ENCODE measurements at places on chromosomes 6 and 20.

DNA sequence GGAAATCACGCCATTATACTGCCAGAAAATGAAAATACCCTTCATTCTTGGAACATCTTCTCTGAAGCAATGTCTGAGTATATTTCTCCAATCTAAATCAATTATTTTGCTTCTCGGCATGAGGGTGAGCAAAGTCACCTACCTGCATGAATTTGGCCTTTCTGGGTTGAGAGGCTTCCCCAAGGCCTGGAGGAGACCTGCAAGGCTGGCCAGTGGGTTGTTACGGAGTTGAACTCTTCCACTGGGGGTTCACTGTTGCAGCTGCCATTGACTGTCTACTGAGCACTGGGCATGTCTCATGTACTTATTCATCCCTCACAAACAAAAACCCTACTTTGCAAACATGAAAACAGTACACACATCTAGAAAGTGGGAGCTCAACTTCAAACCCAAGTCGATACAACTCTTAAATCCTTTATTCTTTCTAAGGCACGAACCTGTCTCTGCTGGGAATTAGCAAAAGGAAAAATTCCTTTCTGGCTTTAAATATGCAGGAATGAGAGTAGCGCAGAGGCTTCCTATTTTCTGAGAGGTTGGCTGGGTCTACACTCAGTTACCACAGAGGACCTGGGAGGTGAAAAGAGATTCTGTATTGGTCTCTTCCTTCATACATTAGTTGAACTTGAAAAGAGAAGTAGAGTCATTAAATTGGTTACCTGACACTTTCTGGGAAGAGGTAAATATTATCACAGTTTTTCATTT is 87.6 kb upstream of the SGK1 start:
- no peak for DNase-seq

GRCh38 chr20:15692570-15692969 is 880.7 kb downstream of the KIF16B start:
- no peak for DNase-seq

- DNase-seq = no peak
Observed at GRCh38 chr20:46998477-46999240, 104.0 kb downstream of the EYA2 start.

- no peak for DNase-seq
Observed at GRCh38 chr6:118953391-118953790, 18.4 kb upstream of the MCM9 start.

- DNase-seq = no peak
Observed at GRCh38 chr6:56062836-56063235, 184.5 kb downstream of the COL21A1 start.

DNA sequence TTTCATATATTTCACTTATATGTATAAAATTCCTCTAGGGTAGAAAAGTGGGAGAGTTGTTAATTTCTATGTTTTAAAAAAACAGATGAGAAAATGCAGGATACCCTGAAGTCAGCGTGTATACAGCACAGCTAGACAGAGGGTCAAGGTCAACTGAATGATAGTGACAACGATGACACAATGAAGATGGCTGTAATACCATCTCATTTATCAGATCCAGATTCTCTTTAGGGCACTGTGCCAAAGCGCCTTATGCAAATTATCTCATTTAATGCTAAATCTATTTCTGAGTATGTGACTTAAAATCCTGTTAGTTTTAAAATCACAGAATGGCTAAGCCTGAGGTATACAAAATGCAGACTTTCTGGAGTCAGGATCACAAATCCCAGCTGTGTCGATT is 431.4 kb upstream of the RUNX2 start:
- no peak for DNase-seq

DNA sequence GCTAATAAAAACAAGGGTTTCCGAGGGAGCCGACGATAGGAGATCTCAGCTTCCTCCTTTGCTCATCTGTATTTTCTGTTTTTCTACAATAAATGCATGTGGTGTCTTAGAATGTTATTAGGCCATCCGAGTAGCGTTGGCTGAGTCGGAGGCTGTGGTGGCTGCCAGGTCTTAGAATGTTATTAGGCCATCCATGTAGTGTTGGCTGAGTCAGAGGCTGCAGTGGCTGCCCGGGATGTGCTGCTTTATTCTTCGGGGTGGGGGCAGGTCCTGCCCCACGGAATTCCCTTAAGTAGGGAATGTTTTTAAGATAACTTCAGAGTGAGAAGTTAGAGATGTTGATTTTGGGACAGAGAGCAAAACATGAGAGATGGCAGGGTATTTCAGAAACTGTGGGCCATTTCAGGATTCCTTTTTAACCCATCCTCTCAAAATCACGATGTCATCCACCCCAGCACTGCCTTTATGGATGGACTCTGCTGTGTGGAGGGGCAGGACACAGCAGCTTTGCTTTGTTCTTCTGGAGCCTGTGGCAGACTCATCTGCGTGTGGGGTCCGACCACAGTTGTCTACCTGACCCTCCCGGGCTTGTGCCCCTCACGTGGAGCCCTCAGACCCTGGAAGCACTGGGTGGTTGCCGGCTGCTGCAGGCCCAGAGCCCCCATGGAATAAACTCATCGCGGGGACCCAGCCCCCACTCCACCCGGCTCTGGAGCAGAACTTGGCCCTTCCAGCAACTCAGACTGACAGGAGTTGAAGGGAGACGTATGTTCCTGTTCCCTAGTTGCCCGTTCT is 20.4 kb downstream of the OSBPL2 start:
- no peak for DNase-seq

DNA sequence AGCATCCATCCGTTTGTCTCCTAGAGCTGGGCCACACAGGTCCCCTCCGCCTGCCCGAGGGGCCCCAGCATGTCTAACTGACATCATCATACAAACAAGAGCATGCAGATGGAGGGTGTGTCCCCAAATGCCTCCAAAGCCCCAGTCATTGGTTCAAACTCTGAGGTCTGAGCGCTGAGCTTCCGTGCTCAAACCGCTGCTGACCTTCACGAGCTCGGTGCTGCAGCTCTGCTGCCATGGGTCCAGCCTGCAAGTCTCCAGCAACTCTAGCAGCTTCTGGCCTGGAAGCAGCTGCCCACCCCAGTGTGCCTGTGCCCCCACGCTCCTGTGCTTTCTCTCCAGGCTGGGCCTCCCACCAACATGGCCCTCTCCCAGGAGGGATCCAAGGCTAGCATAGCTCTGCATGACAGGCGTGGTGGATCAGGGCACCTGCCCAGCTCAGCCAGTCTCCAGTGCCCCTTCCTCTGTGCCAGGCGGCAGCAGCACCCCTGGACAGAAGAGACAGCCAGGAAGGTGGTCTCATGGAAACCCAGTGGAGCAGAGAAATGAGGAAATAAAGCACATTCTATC is 131.6 kb upstream of the PMEPA1 start:
- no peak for DNase-seq

DNA sequence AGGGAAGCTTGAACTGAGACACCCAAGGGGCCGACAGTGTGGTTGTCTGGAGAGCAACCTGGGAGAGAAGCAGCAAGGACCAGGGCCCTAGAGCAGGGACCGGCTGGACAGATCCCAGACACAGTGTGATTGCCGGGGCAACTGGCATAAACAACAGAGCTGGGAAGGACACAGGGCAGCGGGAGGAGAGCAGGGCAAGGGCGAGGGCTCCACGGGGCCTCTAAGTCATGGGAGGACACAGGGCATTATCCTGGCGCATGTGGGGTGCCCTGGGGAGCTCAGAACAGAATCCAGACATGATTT is 31.1 kb upstream of the CCR6 start:
- no peak for DNase-seq

DNA sequence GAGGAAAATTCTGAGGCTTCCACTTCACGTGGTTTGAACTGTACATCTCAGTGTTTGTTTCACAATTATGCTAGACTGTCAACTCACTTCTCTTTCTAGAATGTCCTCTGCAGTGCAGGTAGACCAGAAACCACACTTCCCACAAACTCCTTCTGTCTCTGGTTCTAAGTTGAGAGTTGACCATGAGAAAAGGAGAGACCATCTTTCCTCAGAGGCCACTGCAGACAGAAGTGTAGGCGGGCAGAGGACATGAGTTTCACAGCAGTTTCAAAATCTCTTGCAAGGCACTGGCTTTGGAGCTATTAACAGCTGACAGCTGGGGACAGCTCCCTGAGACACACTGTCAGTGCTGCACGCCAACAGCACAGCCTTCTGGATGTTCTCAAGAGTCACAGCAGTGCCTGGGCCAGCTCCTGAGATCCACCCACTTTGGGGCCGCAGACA is 55.4 kb upstream of the MOXD1 start:
- DNase-seq = no peak

DNA sequence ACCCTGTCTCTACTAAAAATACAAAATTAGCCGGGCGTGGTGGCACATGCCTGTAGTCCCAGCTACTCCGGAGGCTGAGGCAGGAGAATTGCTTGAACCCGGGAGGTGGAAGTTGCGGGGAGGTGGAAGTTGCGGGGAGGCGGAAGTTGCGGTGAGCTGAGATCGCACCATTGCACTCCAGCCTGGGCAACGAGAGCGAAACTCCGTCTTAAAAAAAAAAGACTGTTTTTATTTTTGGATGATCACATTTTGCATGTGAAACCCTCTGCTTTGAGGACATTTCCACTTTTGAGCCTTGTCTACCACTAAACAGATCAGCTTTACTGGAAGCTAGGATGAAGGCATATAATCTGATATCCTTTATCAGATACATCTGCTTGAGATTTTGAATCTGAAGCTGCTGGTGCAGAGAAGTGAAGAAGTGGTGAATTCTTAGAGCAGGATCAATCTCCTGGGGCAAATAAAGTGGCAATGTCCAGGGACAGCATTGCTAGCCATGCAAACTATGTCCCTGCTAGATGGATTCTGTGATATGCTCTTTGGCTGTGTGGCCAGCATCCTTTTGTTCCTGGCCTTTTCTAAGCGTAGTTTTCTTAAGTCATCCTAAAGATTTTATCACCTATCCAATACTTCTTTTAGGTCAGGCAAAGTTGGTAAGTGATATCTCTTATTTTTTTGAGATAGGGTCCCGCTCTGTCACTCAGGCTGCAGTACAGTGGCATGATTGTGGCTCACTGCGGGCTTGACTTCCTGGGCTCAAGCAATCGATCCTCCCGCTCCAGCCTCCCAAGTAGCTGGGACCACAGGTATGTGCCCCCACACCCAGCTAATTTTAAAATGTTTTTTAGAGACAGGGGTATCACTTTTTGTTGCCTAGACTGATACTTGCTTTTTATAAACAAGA is 23.3 kb downstream of the RBL1 start:
- DNase-seq = no peak

- DNase-seq = peak; percentile 40
Observed at GRCh38 chr20:1664911-1665310, 7.3 kb upstream of the SIRPG start.

DNA sequence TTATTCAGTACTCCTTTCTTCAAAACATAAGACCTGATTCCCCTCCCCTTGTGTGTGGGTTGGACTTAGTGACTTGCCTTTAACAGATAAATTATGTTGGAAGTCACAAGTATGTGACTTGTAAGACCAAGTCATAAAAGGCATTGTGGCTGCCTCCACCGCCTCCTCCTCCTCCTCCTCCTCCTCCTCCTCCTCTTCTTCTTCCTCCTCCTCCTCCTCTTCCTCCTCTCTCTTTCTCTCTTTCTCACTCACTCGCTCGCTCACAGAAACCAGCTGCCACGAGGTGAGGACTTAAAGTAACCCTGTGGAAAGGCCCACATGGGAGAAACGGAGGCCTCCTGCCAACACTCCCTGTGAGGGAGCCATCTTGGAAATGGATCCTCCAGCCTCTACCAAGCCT is 64.0 kb downstream of the NCR2 start:
- DNase-seq = no peak

DNA sequence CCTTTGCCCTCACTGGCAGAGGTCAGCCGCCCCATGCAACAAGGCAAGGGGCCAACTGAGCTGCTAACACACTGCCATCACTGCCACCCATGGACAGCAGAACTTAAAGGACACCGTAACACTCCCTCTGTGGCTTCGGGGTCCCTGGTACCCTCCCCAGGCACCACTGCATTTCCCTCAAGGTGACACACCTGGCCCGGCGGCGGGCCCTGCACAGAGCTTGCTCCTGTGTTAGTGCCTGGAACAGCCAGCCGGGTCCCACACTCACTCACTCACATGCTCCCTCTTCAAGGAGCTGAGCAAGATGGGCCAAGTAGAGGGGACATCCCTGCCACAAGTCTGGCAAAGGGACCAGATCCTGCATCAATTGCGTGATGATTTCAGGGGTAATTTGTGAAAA is 126.5 kb upstream of the SOX4 start:
- DNase-seq = no peak

DNA sequence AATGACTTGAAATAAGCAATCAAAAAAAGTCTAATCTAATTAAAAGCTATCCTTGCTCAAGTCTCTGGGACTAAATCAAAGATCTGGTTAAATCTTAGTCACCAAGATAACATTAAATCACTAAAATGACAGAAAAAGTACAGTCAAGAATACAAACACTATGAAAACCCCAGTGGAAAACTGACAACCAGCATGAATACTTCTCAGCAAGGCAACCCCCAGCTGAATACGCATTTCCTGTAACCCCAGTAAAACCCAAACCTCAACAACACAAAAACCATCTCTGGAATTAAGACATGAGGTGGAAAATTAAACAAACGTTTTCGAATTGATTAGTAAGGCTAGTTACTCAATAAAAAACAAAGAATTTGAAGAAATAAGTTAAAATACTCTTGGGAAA is 23.7 kb upstream of the ZC3H12D start:
- DNase-seq = no peak

DNA sequence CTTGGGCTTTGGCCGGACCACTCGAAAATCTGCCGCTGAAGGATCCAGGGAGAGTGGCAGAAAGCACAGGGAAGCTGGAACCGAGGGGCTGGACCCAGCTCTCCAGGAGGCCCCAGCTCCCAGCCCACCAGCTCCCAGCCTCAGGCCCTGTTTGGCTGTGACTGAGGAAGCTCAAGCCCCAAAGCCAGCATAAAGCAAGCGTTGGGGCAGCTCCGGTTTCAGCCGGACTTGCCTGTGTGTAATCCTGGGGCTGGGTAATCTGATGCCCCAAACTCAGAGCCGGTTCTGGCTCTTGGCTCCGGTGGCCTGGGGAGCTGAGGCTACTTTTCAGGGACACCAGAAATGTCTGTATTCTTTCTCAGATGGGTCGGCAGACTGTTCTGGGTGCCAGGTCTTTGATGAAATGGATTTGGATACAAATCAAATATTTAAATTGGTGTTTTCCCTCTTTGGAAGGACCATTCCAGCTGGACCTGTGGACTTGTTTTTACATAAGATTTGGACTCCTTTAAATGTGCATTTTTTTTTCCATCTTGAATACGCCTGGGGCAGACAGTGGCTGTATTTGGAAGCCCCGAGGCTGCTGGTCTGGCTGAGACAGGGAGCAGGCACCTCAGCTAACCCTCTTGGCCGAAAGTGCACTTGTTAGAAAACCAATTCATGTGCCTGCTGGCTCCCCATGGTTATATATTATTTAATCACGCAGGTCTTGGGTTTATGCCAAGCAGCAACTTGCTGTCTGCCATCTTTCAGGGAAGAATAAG is 29.7 kb downstream of the RPP40 start:
- DNase-seq = no peak

GRCh38 chr6:5084360-5084780 is 771 bp upstream of the PPP1R3G start:
- DNase-seq = no peak

GRCh38 chr6:63643862-63644261 is 8.3 kb downstream of the PHF3 start:
- no peak for DNase-seq

DNA sequence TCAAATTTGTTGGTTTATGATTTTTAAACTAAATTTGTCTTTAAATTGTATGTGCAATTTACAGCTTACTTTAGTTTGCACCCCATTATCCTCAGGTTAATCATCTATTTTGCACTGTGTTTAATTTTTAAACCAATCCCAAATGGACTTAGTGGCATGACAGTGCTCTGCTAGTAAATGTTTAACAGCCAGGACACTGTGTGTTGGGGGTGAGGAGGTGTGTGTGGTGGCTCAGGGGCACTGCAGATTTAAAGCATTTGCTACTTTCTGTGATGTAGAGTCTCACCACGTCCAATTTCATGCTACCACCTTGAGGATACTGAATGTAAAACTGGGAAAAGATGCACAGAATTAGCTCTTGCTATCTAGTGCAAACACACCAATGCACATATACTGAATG is 225.7 kb downstream of the HAO1 start:
- no peak for DNase-seq

All from stimulated activated CD8-positive, alpha-beta memory T cell treated with anti-CD3 and anti-CD28 coated beads, Interleukin-12 subunit alpha, Interleukin-12 subunit beta, amount 100 ng/mL, for 4 hours (primary cell).